ENCODE measurements at places on chromosomes 16 and 17.

DNA sequence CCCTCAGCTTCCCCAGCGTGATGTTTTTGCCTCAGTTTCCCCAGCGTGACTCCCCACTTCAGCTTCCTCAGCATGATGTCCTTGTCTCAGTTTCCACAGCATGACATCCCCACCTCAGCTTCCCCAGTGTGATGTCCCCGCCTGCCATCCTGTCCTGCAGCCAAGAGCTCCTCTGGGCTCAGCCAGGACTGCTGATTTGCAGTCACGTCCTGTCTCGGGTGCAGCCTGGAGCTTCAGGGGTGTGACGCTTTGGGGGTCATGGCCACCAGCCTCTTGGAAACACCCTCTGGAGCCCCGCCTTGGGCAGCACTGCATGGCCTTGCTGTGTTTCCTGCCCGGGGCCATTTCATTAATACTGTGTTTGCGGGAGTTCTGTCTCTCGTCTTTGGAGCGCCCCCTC lies 16.5 kb upstream of the NUDT16L1 start:
- DNase-seq: no peak

DNA sequence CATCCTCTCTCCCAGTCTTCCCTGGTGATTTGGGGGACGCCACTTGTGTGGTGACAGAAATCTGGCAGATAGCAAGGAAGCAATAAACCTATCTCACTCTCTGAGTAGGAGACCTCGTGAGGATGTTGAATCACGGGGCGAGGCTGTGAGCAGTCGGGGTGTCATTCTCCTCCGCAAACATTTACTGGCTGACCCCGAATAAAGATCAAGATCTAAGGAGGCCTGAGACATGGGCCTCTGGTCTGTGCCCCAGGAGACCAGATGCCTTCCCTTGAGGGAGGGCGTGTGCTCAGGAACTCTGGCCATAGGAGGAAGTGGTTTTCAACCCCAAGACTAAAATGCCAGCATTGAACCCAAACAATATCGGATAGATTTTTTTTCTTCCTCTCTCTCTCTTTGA lies 53.1 kb downstream of the FOXL1 start:
- no peak for DNase-seq

GRCh38 chr16:74743045-74743667 lies 31.5 kb downstream of the FA2H start:
- no peak for DNase-seq

DNA sequence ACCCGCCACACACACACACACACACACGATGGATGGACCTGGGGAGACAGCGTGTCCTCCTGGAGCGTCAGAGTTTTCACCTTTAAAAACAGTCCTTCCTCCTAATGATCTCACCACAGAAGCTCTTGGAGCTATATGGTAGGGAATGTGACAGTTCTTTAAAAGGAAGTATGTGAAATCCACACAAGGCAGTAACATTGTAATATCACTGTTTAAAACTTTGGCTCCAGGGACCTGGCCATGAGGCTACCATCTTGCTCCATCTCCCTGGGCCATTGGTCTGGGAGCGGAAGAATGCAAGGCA lies 302.4 kb downstream of the SOX9 start:
- DNase-seq: no peak

DNA sequence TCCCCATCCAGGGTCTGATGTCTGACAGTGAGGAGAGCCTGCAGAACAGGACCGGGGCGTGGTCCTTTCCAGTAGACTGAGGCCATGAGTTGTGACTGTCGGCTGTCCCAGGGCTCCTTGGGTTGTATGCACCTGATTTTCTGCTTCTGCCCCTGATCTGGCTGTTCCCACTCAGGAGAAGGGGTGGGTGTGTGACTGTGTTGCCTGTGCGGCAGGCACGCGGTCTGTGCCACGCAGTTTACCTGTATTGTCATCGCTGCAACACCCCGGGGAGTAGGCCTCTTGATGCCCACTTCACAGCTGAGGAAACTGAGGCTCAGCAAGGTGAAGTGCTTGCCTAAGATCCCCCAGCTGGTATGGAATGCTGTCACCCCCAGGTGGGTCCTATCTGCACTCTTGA lies 1.4 kb downstream of the CRISPLD2 start:
- DNase-seq: no peak

- no peak for DNase-seq
Measured at GRCh38 chr16:14462811-14463210, 167.2 kb downstream of the PARN start.

- DNase-seq: no peak
Measured at GRCh38 chr17:43126911-43127290, 1.7 kb upstream of the BRCA1 start.

GRCh38 chr17:35256629-35257028 lies 13.8 kb downstream of the SLFN5 start:
- peak; percentile 9 for DNase-seq

DNA sequence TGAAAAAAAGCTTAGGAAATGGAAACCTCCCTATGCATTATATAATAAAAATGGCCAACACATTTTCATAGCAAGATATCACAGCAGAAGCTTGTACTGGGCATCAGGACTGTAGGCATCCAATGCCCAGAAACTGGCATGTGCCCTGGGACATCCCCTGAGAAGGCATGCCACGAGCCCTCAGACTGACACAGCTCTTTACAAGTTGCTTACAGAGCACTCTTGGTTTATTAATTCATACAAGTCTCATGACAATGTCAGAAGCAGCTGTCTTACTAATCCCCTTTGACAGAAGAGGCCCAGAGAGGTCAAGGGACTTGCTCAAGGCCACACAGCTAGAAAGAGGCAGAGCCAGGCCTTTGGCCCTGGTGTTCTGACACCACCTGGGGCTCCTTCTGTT lies 5.6 kb upstream of the CCL2 start:
- DNase-seq: no peak

- DNase-seq: no peak
Measured at GRCh38 chr16:73387979-73388378, 340.1 kb upstream of the ZFHX3 start.

- DNase-seq: no peak
Measured at GRCh38 chr16:85029408-85029784, 1.8 kb downstream of the KIAA0513 start.
